Suprapubic skin (tissue), 4 donors: ENCODE measurements at places on chromosomes 13 and 19.

DNA sequence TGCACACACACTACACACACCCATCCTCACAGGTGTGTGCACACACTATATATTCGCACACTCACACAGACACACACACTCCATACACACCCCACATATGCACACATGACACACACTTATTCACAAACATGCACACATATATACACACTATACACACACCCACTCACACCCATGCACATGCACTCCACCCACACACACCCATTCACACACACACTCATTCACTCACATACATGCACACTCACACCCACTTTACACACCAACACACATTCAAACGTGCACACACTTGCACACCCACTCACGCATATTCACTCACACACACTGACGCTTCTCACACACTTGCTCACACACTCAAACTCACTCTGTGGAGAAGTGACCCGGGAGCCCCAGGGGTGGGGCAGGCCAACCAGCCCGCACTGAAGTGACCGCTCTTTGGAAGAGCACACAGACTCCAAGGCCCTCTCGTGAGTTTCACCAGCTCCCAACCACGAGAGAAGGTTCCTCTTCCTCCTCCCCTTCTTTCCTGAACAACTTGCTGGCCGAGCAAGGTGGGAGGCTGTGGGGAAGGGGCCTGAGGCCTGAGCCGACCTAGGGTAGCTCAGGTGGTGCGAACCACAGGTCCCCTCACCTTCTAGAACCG is 86.1 kb upstream of the TM9SF2 start:
- no peak for DNase-seq

DNA sequence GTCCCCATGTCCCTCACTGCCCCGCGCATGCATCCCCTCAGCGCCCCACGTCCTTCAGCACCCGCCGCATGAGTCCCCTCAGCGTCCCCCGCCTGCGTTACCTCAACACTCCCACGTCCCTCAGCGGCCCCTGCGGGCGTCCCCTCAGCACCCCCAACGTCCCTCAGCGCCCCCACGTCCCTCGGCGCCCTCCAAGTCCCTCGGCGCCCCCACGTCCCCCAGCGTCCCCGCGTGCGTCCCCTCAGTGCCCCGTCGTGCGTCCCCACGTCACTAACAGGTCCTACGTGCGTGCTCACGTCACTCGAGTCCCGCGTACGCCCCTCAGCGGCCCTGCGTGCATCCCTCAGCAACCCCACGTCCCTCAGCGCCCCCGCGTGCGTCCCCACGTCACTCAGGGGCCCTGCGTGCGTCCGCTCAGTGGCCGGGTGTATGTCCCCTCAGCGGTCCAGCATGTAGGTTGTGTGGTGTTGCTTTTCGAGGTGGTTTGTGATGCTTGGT is 19.5 kb upstream of the GAS6 start:
- DNase-seq, result peak; percentile 57

GRCh38 chr13:47672245-47673008 is 328.6 kb downstream of the SUCLA2 start:
- DNase-seq, result no peak

DNA sequence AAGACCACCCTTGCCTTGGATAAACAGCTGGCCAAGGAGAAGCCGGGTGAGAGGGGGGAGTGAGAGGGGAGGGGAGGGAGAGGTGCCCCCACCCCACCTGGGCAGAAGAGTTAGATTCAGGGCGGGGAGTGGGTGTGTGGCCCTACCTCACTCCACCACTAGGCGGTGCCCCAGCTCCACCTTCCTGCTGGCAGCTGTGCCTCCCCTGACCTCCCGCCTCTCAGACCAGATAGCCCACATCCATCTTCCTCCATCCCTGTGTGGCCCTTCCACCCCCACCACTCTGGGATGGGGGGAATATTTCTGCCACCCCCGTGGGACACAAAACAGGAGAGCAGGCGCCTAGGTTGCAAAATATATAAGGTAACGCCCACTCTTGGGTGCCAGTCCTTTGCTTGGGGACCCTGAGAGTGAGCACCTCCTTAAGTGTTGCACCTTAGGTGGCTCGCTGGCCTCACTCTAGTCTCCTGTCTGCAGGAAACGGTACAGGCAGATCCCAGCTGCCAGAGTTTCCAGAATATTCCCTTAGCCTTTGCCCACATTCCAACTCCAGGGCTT is 13.8 kb upstream of the EHD2 start:
- DNase-seq, result no peak

GRCh38 chr19:56896095-56896494 is 55.6 kb upstream of the PEG3 start:
- DNase-seq, result no peak

DNA sequence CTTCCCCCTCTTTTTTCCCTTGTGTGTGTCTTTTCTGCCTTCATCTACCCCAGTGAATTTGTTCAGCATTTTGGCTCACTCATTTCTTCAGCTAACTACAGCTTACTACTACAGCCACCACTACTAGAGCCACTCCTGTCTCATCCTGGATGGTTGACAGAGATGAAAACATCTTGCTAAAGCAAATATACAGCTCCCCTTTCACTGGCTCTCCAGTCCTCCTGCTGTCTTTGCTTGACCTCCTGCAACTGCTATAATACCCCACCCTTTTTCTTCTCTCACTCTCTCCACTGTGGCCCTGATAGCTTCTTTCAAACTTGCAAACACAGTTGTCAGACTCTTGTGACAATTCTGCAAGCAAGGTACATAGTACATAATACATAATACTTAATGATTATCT is 523.6 kb downstream of the DCT start:
- no peak for DNase-seq

DNA sequence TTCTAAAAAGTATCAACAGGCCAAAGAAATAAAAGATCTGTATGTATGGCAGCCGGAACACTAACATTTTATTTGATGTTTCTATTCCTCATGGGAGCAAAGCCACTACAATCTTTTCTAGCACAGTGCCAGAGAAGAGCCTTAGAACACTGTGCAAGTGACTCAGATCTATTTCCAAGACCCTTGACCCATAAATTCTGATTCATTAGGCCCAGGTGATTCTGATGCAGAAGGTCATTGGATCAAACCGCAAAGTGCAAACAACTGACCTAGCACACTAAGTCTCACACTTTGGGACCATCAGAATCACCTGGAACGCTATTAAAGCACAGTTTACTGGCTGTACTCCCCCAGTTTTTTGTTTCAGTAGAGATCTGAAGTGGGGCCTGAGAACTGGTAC is 87.6 kb downstream of the MYCBP2 start:
- no peak for DNase-seq

- DNase-seq, result no peak
Measured at GRCh38 chr13:97234742-97235141, 12.6 kb downstream of the MBNL2 start.

GRCh38 chr13:95403349-95404140 is 102.3 kb upstream of the ABCC4 start:
- no peak for DNase-seq

DNA sequence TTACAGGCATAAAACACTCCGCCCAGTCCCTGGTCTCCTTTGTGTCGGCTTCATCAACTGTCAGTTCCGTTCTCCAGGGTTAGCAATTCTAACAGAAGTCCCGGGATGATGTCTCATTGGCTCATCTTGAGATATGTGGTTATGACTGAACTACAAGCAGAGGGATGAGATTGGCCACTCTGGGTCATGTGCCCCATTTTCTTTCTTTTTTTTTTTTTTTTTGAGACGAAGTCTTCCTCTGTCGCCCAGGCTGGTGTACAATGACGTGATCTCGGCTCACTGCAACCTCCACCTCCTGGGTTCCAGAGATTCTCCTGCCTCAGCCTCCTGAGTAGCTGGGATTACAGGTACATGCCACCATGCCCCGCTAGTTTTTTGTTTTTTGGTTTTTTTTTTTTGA is 95.4 kb upstream of the MRI1 start:
- DNase-seq, result no peak

DNA sequence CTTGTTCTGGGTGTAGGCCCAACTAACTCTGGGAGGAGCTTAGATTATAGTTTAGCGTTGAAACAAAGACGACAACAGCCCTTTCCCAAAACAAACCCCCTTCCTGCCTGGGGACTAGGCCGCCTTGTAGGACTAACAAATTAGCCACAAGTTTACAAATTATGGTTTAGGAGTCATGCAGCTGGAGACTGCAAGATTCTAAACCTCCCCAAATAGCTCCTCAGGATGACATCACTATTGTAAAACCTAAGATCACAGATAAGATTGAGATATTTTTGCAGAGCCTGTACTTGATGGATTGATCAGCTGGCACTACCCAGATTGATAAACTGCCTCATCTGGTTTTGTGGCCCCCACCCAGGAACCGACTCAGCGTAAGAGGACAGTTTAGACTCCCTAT is 2.3 kb upstream of the SLC25A15 start:
- no peak for DNase-seq

- DNase-seq, result no peak
Measured at GRCh38 chr13:59651479-59651878, 512.2 kb downstream of the DIAPH3 start.

GRCh38 chr13:65911546-65912193 is 1318.5 kb downstream of the PCDH9 start:
- no peak for DNase-seq

DNA sequence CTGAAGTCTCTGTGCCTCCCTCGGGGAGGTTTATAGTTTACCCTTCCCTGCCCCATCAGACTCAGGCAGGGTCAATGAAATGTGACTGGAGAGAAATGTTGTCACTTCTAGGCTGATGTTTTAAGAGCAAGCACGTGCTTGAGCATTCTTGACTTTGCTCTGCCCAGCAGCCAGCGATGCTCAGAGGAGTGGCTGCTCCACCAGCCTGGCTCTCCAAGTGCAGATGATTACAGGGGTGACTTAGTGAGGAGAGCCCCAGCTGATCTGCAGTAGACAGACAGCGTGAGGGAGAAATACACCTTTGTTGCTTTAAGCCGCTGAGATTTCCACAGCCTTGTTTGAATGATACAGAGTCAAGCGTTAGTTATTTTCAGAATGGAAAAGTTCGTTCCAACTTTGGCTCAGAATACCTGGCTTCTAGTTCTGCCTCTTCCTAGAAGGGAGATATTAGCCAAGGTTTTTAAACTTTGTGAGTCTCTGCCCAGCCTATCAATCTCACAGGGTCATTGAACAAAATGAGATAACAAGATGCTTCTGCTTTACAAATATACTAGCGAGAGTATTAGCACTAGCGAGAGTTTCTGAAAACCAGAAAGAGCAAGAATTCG is 143.6 kb downstream of the OXGR1 start:
- DNase-seq, result no peak

- DNase-seq, result no peak
Measured at GRCh38 chr19:27918818-27919217, 1294.1 kb downstream of the UQCRFS1 start.

DNA sequence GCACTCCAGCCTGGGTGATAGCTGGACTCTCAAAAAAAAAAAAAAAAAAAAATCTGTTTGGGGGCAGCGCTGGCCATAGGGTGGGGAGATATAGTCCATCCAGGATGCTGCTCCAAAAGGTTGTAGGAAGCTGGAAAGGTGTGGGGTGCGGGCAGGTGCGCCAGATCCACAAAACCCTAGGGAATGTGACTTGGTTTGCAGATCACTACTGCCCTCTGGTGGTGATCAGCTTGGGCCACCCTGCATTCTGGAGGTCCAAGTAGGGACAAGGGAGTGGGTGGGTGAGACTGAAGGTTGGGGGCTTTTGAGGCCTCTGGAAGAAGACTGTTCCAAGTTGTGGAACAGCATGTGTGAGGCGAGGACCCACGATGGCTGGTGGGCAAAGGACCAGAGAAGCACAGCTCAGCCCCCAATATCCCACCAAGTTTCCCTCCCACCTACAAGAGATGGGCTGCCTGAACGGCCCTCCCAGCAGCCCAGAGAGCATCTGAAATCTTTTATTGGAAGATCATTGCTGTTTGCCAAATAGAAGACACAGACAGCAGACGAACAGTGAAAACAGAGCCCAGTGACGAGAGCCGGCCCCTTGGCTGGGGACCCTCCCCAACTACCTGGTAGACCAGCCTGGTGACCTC is 10.4 kb upstream of the TYK2 start:
- DNase-seq, result peak; percentile 85

DNA sequence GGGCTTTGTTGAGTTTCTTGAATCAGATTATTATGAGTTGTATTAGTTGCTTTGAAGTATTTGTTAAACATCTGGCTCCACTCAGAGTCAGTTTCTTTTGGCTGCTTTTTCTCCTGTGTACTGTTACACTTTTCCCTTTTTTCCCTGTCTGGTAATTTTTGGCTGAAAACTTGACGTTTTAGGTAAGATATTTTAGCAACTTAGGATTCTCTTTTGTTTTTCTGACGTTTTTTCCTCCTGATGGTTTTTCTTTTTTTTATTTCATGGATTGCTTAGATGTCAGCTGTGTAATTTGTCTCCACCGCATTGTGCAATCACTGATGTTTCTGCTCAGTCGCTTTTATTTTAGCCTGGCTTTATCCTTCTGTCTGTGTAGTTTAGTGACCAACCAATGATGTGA is 20.7 kb downstream of the RFC3 start:
- DNase-seq, result no peak

- DNase-seq, result no peak
Measured at GRCh38 chr19:37698216-37698615, 21.3 kb downstream of the ZNF607 start.

DNA sequence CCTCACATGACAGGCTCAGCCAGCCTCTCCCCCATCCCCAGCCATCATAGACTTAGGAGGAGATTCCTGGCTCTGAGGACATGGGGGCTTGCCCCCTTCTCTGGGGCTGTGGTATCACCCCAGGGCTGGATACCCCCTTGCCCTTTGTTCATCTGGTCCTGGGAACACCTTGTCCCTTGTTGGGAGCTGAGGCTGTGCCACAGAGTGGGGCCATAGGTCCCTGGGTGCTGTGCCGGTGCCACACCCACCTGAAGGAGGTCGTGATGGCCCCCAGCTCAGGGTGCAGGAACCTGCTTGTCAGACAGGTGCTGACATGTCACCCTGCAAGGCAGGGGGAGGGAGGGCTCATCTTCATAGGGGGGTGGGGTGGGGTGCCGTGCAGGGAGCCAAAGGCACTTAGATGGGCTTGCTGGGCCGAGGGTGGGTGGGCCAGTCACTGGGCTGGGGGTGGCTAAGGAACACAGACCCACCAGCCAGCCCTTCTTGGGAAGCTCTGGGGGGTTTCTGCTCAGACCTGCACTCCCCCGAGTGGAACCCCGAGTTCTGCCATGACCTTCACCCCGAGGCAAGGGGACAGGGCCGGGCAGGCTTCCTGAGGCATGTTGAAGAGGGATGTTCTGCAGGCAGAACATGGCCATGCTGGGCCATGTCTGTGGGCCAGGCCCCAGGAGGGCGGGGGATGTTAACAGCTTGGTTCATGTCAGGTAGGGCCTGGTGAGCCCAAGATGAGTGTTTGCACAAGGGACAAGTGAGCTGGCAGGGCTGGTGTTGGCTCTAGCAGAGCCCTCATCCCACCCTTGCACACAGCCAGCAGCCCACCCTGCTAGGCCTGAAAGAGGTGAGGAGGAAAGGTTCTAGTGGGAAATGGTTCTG is 28.0 kb downstream of the TSSK6 start:
- DNase-seq, result no peak

- no peak for DNase-seq
Measured at GRCh38 chr19:15374796-15375440, 4.7 kb downstream of the AKAP8 start.

DNA sequence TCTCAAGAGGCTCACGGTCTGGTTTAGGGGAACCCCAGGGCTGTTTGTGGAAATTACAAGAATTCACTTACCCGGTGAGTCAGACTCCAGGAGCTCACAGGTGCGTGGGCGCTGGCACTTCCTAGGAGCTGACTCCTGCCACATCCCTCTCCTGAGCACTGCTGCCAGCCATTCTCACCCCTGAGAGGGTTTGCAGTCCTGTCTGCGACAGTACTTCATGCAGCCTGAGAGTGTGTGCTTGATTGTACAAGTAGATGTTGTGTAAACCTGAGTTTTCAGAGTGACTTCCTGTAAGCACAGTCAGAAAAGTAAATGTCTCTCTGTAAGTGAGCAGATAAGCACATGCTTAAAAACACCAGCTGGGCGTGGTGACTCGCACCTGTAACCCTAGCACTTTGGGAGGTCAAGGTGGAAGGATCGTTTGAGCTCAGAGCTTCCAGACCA is 8.1 kb downstream of the MRPL4 start:
- DNase-seq, result no peak
